ENCODE measurements at places on chromosomes 6 and 20. TPM values are rescaled to one million over a fixed set of nuclear protein-coding genes. Genes with fewer than 3 reads are reported as not detected.

- DNase-seq, result no peak
Measured at GRCh38 chr6:145705561-145705960, 29.8 kb downstream of the EPM2A start.

- no peak for DNase-seq
Measured at GRCh38 chr20:56376331-56376730, 15.7 kb downstream of the AURKA start.

DNA sequence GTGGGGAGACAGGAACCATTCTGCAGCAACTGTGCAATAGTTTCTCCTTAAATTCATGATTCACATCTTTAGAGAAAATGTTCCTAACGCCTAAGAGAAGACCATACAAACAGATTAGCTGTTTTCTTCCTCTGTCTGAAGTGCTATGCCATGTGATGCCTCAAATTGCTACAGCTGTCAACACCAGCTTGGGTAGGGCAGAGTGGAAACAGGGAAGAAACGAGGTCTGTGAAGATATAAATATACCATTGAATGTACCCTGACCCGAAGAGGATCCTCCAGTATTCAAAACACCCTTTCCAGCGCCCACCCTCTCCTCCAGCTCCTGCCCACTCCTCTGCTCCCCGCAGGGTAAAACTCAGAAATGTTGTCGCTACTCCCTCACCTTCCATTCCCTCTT, 40.3 kb upstream of the PRND start:
- no peak for DNase-seq

- DNase-seq, result no peak
Measured at GRCh38 chr6:126148853-126149252, 162.5 kb downstream of the TRMT11 start.

GRCh38 chr6:7542874-7543624, 1.6 kb downstream of the DSP start:
- DNase-seq, result peak; percentile 75

DNA sequence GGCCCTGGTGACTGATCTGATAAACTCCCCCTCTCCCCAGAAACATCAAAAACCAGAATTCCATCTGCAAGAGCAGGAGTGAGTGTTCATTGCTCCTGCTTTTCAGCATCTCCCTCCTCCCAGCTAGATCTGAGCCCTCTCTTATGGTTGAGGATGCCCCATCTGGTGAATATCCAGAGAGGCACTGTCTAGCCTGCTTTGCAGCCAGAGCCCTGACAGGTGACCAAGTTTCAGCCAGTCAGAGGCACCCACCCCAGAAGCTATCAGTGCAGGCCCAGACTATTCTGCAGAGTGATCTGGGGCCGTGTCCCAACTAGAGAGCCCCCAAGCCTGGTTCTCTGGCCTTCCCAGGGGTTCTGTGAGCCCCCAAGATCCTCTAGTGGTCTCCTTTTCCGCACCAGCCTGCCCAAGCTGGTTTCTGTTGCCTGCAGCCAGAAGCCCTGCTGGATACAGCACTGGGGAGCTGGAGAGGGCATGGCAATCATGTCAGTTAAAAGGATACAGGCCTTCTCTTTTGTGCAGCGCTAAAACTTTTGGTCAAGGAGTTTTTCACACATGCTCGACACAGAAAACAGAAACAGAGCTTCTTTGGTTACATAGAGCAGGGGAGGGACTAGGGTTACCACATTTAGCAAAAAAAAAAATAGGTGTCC, 6.6 kb upstream of the BMP7 start:
- no peak for DNase-seq

DNA sequence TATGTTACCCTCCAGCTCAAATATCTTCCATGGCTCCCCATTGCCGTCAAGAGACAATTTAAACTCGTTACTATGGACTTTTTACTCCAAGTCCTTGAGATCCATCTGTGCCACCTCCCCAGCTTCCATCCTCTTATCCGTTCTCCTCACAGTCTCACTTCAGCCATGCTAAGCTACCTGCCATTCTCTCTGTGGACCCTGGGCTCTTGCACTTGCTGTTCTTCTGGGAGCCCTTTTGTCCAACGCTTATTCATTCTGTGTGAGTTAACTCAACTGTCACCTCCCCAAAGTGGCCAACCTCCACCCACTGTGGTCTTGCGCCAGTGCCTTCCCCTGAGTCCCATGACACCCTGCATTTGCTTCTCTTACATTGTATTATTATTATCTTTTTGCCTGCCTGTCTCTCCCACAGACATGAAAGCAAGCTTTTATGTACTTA, 132.4 kb downstream of the BCAS1 start:
- no peak for DNase-seq

DNA sequence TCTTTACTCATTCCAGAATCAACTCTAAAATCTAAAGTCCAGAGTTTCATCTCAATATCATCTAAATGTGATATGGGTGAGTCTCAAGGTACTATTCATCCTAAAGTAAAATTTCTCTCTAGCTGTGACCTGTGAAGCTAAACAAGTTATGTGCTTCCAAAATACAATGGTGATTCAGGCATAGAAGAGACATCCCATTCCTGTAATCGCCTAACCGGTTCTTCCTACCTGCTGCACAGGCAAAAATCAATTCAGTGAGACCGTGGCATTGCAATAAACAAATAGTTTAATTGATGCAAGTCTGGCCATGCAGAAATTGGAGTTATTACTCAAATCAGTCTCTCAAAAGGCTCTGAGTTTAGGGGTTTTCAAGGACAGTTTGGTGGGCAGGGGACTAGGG, 232.8 kb downstream of the UBE3D start:
- no peak for DNase-seq

DNA sequence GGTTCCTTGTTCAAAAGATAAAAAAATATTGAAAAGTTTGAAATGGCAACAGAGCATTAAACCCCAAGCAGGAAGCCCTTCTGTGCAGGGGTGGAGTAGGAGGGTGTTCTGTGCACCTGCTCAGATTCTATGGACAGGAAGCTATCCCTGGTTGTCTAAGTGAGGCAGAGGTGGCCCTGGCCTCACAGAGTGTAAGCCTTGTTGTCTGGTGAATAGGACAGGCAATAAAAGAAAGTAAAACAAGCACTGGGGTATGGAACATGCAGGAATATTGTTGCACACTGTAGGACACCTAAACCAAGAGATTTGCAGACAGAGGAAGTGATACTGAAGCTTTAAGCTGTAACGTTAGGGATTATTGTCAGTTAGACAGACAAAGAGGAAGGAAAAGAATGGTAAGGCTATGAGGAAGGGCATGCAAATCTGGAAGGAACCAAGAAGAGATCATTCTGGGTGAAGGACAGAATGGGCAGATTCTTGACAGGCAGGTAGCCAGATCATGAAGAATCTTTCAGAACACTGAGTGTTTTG, 66.8 kb downstream of the TBC1D7 start:
- no peak for DNase-seq

DNA sequence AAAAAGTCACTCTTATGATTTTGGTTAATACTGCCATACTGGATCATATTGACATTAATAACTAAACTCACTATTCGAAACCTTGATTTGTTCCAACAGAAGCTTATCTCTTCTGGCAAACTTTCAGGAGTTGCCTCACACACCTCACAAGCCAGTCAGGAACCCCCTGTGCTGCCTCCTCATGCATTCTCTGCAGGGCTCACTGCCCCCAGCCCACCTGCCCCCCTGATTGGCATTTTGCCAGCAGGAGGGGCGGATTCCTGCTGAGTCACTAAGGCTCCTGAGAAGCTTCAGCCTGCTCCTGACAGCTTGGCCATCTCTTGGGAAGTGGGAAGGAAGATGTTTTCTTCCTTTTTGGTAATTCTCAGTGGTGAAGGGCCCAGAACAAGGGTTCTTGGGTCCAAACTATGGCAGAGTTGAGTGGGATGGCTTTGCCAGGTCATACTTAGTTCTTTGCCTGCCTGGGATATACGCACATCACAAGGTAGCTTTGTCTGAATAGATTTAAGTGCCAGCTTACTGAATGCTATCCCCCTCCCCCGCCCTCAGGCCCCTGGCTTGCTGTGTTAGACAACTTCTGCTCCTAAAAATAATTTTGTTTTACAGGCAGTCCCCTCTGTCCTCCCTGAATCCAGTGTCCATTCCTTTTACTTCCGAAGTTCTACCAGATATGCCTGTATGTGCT, 31.4 kb downstream of the SLC35F1 start:
- no peak for DNase-seq

DNA sequence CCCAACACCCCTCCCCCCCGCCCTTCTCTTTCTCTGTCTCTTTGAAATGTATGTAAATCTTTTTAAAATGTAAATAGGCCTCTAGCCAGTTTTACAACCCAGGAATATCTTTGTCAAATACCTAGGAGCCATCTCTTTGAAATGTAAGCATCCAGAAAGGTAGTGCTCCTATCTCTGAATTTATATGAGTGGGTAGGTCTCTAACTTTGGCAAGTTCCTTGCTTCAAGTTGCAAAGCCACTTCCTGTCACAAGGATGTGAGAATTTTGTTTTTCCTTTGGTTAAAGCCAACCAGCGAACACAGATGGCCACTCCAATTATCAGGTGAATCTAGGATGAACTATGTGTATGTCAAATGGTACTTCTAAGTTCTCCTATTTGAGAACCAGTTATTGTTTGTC, 6.2 kb upstream of the DEFB132 start:
- no peak for DNase-seq

DNA sequence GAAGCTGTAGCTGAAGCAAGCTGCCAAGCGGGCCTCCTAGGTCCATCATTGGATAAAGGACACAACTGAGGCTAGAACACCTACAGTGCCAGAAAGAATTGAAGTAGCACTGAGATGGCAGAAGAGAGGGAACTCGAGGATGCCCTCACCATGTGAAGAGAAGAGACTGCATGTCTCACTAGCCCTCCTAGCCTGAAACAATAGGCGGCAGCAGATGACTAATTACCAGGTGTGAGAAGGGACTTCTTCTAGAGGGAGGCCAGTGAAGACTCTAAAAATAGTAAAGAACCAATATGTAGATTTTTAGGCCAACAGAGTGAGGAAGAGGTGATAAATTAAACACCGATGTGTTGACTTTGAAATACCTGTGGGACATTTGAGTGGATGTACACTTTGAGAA, 50.3 kb downstream of the LGSN start:
- no peak for DNase-seq

- no peak for DNase-seq
Measured at GRCh38 chr6:33477864-33478263, 23.5 kb downstream of the ZBTB9 start.

DNA sequence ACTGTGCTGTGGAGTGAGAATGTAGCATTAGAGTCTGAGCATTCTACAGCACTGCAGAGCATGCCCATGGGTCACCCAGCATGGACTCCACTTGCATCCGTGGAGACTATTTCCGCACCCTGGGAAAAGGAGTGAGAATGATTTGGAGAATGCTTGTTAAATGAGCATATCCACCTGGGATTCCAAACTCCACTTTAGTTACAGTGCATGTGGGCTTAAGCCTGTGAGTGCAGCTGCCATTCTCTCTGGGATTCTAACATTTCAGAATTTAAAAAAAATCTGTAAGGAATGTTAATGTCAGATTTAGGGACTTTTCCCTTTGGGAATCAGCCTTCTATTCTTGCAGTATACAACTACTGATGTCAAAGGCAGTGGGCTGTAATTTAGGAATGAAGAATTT, 33.4 kb downstream of the KIF25 start:
- no peak for DNase-seq

DNA sequence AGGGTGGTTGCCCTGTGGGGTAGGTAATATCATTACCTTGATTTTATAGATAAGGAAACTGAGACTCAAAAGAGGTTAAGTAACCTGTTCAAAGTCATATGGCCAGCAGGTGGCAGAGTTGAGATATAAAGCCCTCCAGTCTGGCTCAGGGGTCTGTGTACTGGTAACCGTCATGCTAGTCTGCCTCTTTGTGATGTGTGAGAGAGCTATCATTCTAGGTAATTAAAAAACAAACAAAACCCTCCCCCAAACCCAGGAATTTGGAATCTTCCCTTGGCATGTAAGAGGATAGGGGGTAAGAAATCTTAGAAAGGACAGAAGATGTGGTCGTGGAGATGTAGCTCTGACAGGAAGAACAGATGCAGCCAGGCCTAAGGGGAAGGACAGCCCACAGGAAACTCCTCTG, 206.0 kb downstream of the CDC5L start:
- DNase-seq, result peak; percentile 68

GRCh38 chr6:32046450-32047083, 8.4 kb downstream of the CYP21A2 start:
- no peak for DNase-seq

The ATP9A gene
- 30.6 TPM for total RNA-seq

The GLP1R gene
- total RNA-seq, result 42.5 TPM

The MEI4 gene
- total RNA-seq, result 0.38 TPM

The FNDC1 gene
- total RNA-seq, result 1.2 TPM

The HLA-DQA2 gene
- total RNA-seq, result not detected

The DEFB129 gene
- not detected for total RNA-seq
